ENCODE measurements at places on chromosomes 7 and 10. TPM values are rescaled to one million over a fixed set of nuclear protein-coding genes. Genes with fewer than 3 reads are reported as not detected.

DNA sequence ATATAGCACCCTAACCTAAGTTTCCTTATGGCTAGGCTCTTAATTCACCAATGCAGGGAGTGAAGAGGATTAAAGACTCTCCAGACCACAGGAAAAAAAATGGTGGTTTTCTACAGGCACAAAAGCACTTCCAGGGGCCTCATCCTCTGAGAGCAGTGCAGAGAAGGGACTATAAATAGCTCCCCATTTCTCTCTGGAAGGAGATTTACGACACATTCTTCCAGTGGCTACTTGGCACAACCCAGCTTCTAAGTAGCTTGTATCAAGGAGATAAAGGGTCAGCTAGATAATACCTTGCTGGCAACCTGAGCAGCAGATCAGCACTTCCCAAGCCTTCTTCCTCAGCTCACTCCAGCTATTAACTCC lies 73.5 kb downstream of the CRPPA start:
- no peak for DNase-seq

DNA sequence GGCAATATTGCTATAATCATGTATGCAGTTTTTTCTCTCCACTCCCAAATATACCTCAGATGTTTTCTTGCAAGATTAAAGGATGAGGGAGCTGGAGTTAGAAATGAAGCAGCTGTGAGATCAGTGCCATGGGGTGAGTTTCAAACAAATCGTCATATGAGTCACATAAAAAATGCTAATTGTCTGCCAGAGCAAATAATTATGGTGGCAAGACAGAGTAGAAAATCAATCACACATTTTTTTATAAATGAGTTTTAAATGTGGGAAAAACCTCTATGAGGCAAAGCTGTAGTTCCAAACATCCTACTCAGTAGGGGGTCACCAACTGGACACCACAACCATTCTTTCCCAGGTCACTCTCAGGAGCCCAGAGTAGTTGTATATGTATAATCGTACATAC lies 55.3 kb downstream of the CH25H start:
- DNase-seq, result no peak

DNA sequence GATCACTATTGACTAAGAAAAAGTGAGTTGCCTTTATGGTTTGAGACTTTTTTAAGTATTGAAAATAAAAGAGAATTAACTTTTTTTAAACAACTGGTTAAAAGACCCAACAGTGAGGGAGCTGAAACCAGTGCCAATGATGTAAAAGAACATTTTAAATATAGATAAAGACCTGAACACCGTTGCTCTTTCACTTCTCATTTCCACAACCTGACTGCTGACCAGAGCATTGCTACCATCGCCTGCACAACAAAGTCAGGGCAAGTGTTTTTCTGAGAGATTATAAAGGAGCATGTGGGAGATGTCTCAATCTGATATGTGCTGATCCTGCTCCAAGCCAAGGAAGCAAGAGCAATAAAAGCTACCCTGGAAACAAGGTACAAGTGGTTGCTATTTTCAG lies 34.7 kb downstream of the IMMP2L start:
- DNase-seq, result no peak

The AOC1 gene
- 2.8 TPM for total RNA-seq

The TMEM213 gene
- not detected for total RNA-seq

The LRRN3 gene
- total RNA-seq, result not detected

GRCh38 chr7:107560898-107561516 lies 2.7 kb downstream of the COG5 start:
- DNase-seq, result no peak

The EEPD1 gene
- 10.8 TPM for total RNA-seq

The UCMA gene
- not detected for total RNA-seq

DNA sequence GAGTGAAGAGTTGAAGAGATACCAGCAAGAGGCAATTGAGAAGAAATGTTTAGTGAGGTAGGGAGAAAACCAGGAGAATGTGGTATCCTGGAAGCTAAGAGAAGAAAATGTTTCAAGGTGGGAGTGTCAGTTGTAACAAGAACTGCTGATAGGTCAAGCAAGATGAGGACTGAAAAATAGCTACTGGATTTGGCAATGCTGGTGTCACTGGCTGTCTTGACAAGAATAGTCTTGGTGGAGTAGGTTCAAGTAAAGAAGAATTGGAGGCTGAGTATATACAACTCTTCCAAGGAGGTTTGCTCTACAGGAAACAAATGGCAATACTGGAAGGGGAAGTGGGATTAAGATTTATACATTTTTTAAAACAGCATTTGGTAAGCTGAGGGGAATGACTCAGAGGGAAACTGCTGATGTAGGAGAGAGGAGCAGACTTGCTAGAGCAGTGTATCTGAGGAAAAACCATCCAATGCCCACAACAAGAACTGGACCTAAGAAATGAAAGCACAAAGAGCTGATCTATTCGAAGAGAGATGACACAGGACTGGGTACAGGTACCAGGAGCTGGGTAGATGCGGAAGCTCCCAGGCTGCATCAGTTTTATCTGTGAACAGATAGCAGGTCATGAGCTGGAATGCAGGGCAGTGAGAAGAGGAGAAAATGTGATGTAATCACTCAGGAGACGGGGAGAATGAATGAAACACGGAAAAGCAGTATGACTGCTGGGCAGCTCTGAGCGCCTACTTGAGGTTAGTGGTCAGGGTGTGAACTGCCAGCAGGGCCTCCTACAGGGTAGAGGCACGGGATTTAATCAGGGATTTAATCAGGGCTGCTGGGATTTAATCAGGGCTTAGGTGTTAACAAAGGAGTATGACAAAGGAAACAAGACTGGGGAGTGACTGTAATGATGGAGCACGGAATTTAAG lies 34.5 kb downstream of the FAM25A start:
- no peak for DNase-seq

GRCh38 chr7:149104749-149105148 lies 14.2 kb upstream of the ZNF786 start:
- no peak for DNase-seq

Measured in epithelial cell of proximal tubule (primary cell).